ENCODE measurements at places on chromosomes 13 and 19.
A peak's percentile ranks its signal among the peaks of the same experiment; 100 is the strongest.

DNA sequence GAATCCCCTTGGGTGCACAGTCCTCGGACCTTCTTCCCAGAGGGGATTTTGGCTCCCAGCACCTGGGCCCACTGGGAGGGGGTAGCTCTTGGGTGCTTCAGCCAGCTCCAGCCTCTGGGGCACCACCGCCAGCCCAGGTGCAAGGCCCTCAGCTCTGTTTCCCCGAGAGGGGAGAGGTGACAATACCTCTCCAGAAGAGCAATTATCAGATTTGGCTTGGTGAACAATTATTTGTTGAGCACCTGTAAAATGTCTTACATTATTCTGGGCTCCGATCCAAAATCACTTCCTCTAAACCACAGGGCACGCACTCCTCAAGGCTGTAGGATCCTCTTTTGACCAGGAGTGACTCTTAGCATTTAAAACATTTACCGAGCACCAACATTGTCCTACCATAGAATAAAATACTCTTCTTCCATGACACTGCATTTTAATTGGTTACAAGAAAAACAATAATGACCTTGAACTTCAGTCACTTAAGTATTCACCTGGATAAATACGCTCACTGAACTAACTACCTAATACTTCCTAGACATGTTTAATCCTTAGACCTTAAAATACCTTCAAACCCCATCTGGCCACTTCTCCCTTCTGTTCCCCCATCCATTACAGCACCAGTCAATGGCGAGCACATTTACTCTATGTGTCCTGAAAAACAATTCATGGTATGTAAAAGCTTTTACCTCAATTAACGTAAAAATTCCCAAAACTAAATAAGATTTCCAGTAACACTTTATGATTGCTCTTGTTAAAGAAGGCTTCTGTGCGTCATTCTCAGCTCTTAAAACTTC lies 54.8 kb downstream of the ABCC4 start:
- no peak for DNase-seq

- no peak for DNase-seq
Observed at GRCh38 chr19:13063461-13064091, 39.1 kb downstream of the LYL1 start.

GRCh38 chr19:29965492-29965891 lies 23.5 kb downstream of the URI1 start:
- DNase-seq: no peak

DNA sequence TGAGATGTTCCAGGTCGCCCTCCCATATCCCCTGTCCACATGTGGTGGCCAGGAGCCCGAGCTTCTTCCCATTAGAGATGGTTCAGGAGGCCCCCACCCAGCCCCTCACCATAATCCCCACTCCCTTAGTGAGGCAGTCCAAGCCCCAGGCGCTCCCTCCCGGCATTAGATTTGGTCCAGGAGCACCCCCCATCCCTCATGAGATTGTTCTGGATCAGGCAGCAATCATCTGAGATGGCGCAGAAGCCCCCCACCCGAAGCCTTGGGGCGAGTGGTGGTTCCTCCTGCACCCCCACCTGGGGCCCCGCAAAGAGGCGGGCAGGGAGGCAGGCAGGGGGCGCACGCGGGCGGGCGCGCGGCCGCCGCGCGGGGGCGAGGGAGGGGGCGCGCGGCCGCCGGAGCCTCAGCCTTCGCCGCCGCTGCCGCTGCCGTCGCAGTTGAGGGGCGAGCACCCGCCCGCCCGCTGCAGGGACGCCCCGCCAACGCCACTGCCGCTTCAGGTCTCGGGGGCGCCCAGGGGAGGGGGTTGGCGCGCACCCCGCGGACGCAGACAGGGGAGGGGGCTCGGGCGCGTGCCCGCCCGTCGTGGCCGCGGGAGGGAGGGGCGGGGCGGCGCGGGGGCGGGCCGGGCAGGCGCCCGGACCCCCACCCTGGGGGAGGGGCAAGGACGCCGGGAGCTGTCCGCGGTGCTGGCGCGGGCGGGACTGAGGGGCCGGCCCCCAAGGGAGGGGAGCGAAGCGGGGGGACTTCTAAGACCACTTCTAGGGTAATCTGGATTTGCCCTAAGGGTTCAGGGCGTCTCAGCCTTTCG lies 46.4 kb upstream of the SHKBP1 start:
- no peak for DNase-seq

GRCh38 chr13:96632536-96633320 lies 361.5 kb downstream of the OXGR1 start:
- no peak for DNase-seq

DNA sequence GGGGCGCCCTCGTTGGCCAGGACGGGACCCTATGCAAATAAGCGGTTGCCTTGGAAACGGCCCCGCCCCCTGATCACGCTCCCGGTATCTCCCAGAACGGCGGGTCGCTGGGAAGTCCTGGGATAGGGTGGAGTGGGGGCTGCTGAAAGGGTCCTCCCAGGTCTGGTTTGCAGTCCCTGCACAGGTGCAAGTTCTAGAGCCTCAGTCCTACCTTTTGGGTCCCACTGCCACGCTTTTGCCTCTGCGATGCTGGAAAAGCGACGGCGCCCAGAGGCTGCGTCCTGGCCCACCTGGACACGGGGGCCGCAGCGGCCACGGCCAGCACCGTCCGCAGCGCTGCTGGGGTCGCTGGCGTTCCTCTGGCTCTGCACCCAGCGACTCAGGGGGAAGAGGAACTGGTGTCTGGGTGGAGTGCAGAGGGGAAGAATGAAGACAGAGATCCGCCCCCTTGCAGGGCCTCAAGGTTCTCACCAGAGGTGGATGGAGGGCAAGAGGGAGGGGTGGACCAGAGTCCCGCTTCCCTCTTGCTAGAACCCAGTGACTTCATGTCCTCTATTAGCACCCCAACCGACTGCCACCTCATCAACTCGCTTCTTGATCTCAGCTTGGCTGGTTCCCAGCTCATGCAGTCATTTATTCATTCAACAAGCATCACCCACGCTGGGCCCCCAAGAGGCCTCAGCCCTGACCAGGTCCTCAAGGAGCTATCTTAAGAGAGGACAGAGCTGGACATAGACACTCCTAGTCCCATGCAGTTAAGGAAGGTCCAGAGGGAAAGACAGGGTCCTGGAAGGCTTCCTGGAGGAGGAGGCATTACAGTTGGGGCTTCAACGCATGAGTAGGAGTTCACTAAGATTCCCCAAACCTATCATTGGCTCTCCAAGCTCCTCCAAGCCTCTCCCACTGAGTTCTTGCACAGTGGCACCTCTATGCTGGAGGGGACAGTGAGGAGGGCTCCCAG lies at the start of gene LRRC25:
Gene LRRC25, minus strand, starts transcription at position 381 of the 961 bp plus-strand sequence. CDS start 659 bp downstream, outside the sequence.
- DNase-seq: no peak

- peak; percentile 83 for DNase-seq
Observed at GRCh38 chr19:3210347-3211017, 14.0 kb upstream of the CELF5 start.

DNA sequence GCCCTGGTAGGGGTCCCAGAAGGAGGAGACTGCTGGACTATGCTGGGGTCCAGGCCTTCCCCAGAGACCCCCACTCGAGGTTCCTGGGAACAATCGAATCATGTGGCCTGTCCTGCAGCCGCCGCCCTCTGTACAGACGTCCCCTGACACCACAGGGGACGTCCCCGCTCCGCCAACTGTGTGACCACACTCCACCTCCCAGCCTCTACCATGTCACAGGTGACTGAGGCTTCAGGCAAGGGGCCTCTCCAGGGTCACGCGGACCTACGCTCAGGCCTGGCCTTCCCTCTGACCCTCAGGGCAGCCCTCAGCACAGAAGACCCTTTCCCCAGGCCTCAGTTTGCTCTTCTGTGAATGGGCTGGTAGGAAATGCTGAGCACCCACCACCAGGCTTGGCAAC lies 13.1 kb upstream of the TMEM161A start:
- no peak for DNase-seq

DNA sequence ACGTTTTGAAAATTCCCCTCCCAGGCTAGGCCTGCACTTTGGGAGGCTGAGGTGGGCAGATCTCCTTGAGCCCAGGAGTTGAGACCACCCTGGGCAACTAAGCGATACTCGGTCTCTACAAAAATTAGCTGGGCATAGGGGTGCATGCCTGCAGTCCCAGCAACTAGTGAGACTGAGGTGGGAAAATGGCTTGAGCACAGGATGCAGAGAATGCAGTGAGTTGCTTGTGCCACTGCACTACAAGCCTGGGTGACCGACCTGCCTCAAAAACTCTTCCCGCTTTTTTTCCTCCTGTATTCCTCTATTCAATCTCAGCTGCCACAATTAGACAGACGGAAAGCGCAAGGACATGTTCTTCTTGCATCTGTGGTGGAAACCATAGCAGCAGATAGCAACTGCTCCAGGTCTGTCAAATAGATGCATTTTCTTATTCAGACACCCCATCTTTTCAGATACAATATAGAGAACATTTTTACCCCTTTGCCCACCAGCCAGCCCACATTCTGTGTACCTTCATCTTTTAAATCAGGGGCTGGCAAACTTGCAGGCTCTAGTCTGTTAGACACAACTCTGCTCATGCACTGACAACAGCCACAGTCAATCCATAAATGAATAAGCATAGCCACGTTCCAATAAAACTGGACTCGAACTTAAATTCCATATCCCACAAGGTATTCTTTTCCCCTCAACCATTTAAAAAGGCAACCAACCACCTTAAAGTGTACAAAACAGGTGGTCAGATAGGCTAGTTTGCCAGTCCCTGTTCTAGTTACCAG lies 4.8 kb downstream of the TPT1 start:
- no peak for DNase-seq

DNA sequence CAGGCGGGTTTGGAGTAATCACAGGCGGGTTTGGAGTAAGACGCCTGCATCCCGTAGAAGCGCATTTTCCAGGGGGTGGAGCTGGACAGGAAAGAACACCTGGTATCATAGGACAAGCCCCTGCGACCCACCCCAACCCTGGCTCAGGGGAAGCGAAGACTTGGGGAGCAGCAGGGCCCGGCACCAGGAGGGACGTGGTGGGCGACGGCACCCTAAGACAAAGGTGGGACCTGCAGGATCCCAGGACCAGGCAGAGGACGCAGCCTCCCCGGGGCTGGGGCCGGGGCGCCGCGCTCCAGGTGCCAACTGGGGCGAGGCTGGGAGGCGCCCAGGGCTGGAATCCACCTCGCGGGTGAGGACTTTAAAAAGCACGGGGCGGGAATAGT lies 520 bp downstream of the ZNF600 start:
- DNase-seq: no peak

- DNase-seq: no peak
Observed at GRCh38 chr13:98677398-98677797, 75.1 kb downstream of the SLC15A1 start.

DNA sequence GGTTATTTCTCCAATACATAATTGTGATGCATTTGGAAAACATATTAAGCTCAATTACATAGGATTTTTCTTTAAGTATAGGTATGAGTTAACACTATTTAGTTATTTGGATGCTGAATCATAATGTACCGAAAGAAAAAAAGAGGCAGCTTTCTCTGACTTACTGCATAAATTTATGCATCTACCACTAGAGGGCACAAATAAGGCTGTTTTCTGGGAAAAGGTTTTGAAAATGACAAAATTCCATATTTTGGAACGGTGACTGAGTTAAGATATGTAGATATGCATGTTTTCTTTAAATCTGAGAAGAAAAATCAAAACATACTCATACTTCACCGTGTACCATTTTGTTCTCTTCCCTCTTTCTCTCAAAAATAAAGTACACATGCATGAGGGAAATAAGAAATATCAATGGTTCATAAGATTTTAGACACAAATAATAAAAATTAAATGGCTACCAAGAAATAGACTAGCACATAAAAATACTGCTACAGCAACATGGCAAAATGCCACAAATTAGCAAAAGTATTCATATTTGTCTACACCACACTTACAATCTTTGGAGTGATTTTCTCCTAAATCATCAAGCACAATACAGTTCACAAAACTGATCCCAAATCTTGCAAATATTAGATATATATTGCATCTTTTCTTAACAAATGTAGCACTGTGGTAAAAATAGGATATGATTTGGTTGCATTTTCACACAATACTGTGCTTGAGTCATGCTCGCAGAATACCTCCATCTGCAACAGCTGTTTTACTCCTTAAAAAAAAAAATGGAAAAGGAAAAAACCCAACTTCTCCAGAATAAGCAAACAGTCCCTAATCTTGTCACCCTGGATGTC lies 260.0 kb downstream of the FGF14 start:
- DNase-seq: no peak

- DNase-seq: no peak
Observed at GRCh38 chr13:30572859-30573275, 44.9 kb upstream of the USPL1 start.

- no peak for DNase-seq
Observed at GRCh38 chr13:48320891-48321510, 17.4 kb downstream of the RB1 start.

DNA sequence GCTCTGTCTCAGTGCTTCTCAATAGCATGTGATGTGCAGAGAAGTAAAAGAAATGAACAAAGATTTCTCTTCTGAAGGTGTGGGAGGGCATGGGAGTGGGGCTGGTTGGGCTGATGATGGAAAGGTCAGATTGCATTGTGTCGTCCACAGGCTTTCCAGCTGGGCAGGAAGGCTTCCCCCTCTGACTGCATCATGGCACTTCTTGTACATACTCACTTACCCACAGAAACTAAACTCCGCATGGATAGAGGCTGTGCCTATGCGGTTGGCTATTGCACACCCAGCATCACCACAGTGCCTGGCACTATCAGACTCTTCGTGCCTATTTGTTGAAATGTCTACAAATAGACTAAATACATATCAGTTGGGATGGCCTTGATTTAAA lies 24.4 kb upstream of the TNFSF11 start:
- DNase-seq: no peak

- peak; percentile 32 for DNase-seq
Observed at GRCh38 chr19:5340637-5341447, at the start of gene PTPRS. PTPRS (minus strand) TSS chr19:5340812; CDS start chr19:5286140, 54,672 bp downstream.

DNA sequence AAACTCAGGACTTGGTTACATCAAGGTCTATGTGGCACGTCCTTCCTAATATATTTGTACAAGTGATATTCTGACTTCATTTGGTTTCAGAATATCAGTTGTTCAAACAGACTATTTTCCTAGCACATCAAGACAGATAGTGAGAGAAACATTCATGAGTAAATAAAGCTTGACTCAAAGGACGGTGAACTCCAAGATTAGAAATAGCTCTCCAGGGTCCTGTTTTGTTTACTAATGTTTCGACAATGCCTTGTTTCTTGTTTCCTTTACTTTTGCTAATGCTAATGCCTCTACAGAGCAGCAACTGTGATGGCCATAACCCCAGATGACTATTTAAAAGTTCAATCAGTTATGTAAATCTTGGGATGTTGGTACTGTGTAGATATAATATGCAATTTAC lies 313.9 kb downstream of the KLF12 start:
- no peak for DNase-seq

- no peak for DNase-seq
Observed at GRCh38 chr13:34833562-34834182, 108.4 kb upstream of the NBEA start.

- no peak for DNase-seq
Observed at GRCh38 chr19:28883241-28883693, 329.7 kb downstream of the UQCRFS1 start.

All from stimulated activated effector memory CD8-positive, alpha-beta T cell treated with anti-CD3 and anti-CD28 coated beads, Interleukin-12 subunit alpha, Interleukin-12 subunit beta, amount 100 ng/mL, for 72 hours (primary cell).